ENCODE measurements at places on chromosomes 2 and 18.

GRCh38 chr2:120596191-120596811, 139.4 kb upstream of the GLI2 start:
- DNase-seq, result no peak

- DNase-seq, result no peak
Measured at GRCh38 chr18:79516441-79516931, 120.8 kb downstream of the NFATC1 start.

- DNase-seq, result no peak
Measured at GRCh38 chr2:106078096-106078495, 116.0 kb downstream of the UXS1 start.

- DNase-seq, result no peak
Measured at GRCh38 chr2:69680001-69680675, 36.6 kb upstream of the AAK1 start.

GRCh38 chr2:38095996-38096861, 20.3 kb upstream of the CYP1B1 start:
- no peak for DNase-seq

DNA sequence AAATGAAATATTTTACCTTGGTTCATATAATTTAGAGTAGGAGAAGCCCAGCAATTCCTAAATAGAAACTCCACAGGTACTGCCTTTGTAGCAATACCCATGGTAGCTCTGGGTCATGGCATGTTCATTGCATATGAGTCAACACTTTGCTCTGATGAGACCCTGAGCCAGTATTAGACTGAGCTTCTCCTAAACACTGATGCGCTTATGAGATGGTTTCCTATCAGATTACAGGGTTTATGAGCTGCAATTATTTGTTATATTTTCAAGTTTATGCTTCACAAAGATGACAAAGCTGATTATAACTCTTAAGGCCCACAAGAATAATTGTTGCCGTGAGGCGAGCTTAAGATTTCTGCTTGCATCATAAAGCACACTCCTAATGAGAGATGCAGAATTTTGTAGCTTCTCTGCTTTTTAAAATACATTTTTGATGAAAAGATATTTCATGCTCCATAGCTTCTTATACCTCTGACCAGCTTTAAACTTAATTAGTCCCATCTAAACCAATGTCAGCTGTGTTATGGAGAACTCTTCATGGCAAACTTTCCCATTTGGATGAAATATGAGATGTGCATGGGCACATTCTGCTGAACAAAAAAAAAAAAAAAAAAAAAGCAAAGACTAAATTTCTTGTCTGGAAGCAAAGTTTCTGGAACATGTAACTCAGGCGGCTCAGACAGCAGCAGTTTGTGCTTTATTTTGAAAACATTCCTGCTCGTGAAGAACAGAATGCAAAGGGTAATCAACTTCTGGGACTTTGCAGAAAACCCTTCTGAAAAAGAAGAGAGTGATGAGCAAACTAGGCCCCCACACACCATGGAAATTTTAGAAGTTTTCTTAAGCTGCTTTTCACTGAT, 162.6 kb downstream of the KCNE4 start:
- DNase-seq, result no peak

GRCh38 chr18:25896178-25896780, 194.1 kb downstream of the SS18 start:
- peak; percentile 21 for DNase-seq

- no peak for DNase-seq
Measured at GRCh38 chr2:165631089-165631488, 161.6 kb downstream of the CSRNP3 start.

- DNase-seq, result no peak
Measured at GRCh38 chr2:135685361-135685760, 56.3 kb upstream of the UBXN4 start.

DNA sequence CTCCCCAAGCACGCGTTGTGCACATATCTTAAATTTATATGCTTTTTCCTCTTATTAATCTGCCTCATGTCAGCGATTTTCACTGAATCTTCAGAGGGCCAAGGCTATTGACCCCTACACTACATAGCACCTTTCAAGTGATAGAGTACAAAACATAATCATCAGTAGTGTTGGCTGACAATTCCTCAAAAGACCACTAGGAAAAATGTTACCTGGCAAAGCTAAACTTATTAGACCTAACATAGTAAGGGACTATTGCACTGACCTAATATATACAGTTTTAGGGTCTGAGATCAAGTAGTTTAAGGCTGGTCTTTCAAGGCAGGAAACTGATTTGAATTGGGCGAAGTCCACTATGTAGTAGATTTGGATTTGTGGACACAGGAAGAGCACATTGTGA, 244.2 kb upstream of the ZC3H15 start:
- no peak for DNase-seq

GRCh38 chr18:9038277-9038871, 64.1 kb upstream of the NDUFV2 start:
- DNase-seq, result no peak

GRCh38 chr18:43662657-43663056, 385.4 kb upstream of the SYT4 start:
- peak; percentile 68 for DNase-seq

DNA sequence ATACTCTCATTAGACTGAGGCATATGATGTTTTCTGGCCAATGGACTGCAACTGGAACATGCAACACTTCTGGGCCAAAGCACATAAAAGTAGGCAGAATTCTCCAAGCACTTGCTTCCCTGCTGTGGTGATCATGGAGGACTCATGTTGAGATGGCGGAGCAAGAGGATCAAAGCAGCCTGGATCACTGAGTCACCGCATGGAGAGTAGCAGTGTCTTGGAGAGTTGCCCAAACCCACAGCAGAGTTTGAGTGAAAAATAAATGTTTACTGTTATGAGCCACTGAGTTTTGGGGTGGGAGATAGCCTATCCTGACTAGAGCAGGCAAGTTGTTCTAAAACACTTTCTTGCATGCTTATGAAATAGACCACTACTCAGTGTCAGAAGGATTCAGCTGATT, 359.5 kb downstream of the ZNF521 start:
- no peak for DNase-seq

- no peak for DNase-seq
Measured at GRCh38 chr2:217944923-217945322, 57.9 kb downstream of the TNS1 start.

GRCh38 chr2:166609183-166609959, 115.3 kb upstream of the SCN7A start:
- no peak for DNase-seq

DNA sequence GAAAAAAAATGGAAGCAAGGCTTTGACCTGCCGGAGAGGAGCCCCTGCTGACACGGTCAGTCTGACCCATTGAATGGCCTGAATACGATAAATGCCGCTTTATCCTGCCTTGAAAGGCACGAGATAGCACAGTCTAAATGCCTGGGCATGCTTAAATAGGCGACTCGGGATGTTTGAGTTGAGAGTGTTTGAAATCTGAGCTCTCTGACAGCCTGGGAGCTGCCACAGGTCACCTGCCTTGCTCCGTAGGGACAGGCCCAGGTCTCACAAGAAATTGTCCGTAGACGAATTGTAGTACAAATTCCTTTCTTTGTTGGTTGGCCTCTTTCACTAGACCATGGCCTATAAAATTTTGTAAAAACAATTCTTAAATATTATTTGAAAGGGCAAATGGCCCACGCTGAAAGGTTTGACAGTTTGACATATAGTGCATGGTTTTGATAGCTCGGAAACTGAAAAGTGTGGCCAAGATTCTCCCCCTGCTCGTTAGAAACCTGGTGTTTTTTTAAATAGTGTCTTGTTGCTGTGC, 72.8 kb downstream of the MEIS1 start:
- no peak for DNase-seq

DNA sequence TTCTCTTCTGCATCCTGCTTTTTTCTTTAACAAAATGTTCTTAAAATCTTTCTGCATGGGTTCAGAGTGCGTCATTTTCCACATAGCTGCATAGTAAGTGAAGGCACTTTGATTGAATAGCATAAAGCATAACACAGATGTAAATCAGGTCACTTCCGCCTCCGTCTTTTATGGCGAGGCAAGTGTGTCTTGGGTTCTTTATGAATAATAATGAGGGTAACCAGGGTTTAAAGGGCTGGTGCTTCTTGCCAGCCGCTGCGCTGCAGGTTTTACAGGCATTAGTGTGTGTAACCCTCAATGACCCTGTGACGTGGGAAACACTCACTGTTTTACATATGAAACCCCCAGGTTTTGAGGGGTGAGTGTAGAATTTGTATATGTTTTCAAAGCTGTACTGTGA, 164.2 kb downstream of the MYT1L start:
- DNase-seq, result no peak

DNA sequence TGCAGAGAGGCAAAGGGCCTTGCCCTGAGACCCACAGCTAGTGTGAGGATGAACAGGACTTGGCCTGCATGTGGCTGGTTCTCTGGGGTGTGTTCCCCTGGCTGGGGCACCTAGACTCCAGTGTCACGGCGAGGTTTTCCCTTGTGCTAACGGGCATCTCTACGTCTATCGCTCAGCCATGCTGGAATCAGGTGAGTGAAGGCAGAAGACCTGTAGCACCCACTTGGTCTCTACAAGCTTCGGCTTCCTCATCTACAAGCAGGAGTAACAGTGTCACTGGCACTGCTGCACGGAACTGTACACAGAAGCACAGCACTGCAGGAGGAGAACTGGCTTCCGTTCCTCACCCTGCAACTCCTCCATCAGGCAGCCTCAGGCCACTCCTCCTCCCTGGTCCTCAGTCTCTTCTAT, 30.6 kb downstream of the HS1BP3 start:
- DNase-seq, result no peak

- no peak for DNase-seq
Measured at GRCh38 chr2:7900593-7900992, 781.3 kb upstream of the ID2 start.

- no peak for DNase-seq
Measured at GRCh38 chr2:36404754-36405153, 49.2 kb downstream of the CRIM1 start.
